ENCODE measurements at places on chromosomes 4 and X.

- no peak for DNase-seq
These were observed 61.9 kb upstream of the TAB3 start for GRCh38 chrX:30951003-30951402.

DNA sequence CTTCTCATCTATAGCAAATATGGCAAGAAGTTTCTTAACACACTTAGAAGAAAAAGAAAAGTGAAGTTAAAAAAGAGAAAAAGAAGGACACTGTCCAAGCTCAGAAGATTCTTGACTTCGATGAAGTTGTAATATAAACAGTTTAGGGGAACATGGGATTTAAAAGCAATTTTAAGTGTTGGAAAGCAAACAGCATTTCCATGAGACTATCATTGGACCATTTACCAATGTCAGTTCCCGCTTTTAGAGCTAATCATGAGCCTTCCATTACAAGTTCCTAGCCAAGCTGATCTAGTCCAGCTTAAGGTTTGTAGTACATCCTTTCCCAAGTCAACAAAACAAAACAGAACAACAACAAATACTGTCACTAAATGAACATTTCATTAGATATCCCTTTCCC is 45.1 kb upstream of the FGF2 start:
- no peak for DNase-seq

DNA sequence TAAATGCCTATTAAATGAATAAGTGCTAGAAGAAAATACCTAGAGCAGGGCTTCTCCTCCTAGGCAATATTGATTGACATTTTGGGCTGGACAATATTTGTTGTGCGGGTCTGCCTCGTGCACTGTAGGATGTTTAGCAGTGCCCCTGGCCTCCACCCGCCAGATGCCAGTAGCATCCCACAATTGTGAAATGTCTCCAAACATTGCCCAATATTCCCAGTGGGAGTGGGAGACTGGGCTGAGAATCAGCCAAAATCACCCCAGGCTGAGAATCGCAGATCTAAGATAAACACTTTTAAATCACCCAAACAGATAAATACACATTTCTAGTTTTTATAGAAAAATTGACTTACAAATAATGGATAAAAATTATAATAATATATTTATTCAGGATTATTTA is 916.2 kb upstream of the LCORL start:
- DNase-seq, result no peak

- DNase-seq, result no peak
These were observed 1847.0 kb upstream of the PCDH10 start for GRCh38 chr4:131302108-131302507.

- DNase-seq, result no peak
These were observed 85.2 kb downstream of the PLAC1 start for GRCh38 chrX:134572816-134573682.
